ENCODE measurements at places on chromosomes 4 and X.

DNA sequence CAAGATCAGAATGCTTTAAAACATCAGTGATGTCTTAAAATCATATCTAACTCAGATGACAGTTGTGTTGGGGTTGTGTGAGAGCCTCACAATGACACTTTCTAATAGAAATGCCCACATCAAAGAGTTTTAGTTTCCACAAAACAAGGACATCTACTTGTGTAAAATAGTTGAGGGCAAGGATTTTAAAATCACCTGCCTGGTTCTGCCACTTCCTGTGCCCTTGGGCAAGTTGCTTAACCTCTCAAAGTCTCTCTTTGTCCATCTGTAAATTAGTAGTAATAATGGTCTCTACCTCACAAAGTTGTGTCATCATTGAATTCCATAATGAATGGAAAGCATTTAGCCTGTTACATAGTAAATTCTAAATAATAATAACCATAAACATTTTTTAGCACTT is 41.9 kb upstream of the RELL1 start:
- DNase-seq, result no peak

GRCh38 chr4:41061482-41062185 is 152.7 kb downstream of the APBB2 start:
- DNase-seq, result no peak

GRCh38 chr4:106032851-106033286 is 137.6 kb downstream of the NPNT start:
- no peak for DNase-seq

DNA sequence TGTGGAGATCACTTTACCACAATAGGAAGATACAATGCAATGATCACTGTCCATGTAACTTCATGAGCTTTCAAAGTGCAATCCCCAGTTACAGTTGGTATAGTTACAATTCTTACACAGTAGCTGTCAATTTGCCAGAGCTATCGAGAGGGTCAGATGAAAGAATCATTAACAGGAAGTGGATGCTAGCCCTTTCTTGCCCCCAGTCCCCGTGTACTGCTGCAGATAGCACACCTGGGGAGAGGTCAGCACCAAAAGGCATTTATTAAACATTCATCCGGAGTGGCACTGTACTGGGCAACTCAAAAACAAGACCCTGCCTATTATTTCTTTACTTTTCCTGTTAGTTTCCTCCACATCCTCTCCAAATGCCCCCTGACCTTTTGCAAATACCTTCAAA is 47.7 kb downstream of the SOD3 start:
- no peak for DNase-seq

Measured in stimulated activated CD8-positive, alpha-beta memory T cell treated with anti-CD3 and anti-CD28 coated beads, Interleukin-4, amount 100 ng/mL, for 4 hours (primary cell).